Dermis blood vessel endothelial cell (primary cell): ENCODE measurements at places on chromosomes 1 and 21.

DNA sequence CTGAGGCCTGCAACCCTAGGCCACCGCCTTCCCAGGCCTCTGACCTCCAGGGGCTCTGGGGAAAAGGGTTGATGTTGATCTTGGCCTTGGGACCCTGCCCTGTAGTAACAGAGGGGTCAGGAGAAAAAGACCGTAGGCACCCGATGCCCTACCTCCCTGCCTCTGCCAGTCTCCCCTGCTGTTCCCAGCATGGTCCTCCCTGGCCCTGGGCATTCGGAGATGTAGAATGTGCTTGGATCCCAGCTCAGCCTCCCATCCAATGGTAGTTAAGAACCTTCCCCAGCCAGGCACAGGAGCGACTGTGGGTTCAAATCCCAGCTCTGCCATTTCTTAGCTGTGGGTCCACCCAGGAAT lies 72.0 kb upstream of the TARDBP start:
- no peak for DNase-seq

GRCh38 chr1:55888685-55889317 lies 673.6 kb upstream of the USP24 start:
- no peak for DNase-seq

GRCh38 chr1:1989789-1990188 lies 13.8 kb downstream of the CFAP74 start:
- no peak for DNase-seq

GRCh38 chr1:239816081-239816782 lies 275.5 kb upstream of the FMN2 start:
- DNase-seq, result no peak

DNA sequence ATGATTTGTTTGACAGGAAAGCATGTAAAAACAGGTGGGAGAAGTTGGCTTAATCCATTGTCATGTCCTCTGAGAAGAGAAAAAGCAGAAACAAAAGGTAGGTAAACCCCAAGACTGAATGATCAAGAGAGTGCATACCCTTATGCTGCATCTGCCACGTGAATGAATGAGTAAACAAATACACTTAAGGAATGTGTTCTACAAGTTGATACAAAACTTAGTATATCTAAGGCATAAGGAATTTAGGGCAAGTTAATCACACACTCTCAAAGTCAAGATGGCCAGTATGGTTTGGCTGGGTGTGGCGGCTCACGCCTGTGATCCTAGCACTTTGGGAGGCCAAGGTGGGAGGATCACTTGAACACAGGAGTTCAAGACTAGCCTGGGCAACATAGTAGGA lies 34.2 kb downstream of the HMCN1 start:
- no peak for DNase-seq

GRCh38 chr1:51569284-51570062 lies 47.4 kb upstream of the OSBPL9 start:
- DNase-seq, result peak; percentile 79

GRCh38 chr1:88519156-88519555 lies 164.9 kb upstream of the PKN2 start:
- no peak for DNase-seq

DNA sequence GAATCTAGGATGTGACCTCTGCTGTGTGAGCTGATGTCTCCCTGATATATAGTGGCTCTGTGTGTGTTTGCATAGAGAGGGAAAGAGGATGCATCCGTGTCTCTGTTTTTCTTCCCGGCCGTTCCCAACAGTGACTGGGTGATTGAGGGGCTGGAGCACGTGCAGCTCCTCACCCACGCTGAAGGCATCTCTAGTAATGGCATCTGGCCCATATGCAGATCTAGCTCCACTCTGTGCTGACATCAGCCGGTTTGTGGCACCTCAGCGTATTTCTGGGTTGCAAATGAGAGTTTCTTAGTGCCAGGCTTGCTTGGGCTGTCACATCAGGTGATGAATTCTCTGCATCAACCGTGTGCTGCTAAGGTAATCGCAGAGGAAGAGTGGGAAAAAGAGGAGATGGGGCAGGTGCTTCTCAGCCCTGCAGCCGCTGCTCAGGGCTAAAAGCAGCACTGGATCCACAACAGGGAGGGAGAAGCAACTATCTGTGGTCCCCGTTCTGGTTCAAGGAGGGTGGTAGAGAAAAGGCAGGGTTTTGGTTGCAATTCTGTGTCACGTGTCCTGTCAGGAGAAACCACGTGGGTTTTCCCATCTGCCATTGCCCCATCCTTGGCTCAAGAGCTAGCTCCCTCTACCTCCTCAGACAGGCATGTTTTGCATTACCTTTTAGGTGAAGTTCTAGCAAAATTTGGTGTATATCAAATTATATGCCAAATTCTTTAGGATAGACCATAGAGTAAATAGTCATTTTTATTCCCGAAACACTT lies 282.9 kb downstream of the PBX1 start:
- DNase-seq, result no peak

DNA sequence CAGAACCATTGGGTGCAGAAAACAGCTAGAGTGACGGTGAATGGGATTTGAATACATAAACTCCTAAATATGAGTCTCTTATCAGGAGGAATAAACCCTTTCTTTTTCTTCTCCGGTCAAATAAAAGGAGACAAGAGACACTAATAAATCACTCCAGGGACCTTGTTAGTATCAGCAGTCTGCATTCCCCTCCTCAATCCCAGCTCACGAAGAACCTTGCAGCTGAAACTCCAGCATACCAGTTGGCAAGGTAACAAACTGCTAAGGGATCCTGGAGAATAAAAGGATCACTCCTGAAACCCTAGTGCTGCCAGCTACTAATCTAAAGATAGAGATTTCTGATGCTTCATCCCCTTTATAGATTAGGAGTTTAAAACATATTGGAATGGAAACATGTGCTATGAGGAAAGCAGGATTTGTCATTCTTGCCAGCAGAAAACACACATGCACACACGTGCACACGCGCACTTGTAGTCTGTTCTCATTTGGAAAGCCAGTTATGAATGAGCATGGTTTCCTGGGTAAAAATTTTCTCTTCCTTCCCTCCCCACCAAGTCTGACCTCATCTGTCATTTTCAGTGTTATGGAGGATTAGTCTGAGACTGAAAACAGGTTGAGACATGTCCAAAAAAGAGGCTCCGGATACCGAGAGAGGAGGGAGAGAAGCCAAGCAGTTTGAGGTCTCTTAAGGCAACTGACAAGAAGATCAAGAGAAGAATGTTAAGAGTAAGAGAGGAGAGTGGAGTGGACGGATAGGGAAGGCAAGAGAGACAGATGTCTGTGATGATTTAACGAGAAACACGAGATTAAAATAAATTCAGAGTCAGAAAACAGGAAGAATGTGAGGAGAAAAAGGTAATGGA lies 10.9 kb downstream of the IER5 start:
- peak; percentile 41 for DNase-seq

DNA sequence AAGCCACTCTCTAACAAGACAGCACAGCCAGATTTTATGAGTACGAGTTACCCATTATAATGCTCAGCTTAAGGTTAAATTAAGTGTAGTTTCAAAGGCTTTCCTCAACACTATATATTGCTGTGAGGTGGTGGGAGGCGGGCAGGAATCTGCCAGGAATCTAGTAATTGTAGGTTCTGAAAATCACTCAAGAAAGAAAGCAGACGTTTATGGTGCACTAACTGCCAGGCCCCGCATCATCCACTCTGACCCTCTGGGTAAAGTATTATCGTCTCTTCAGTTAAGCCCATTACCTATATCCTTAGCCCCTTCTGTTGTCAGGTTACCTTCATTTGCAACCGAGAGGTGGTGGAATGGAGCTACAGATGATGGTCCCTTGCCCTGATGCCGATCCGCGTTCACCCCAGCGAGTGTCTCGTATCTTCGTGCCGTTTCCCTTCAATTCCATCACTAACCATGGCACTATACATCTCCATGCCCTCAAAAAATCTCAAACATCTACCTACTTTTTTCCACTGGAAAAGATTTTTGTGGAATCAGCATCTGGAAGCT lies 12.4 kb downstream of the HMGN1 start:
- no peak for DNase-seq
